ENCODE measurements at places on chromosomes 11 and 22.

- no peak for DNase-seq
These were observed 42.5 kb downstream of the SFI1 start for GRCh38 chr22:31538815-31539214.

DNA sequence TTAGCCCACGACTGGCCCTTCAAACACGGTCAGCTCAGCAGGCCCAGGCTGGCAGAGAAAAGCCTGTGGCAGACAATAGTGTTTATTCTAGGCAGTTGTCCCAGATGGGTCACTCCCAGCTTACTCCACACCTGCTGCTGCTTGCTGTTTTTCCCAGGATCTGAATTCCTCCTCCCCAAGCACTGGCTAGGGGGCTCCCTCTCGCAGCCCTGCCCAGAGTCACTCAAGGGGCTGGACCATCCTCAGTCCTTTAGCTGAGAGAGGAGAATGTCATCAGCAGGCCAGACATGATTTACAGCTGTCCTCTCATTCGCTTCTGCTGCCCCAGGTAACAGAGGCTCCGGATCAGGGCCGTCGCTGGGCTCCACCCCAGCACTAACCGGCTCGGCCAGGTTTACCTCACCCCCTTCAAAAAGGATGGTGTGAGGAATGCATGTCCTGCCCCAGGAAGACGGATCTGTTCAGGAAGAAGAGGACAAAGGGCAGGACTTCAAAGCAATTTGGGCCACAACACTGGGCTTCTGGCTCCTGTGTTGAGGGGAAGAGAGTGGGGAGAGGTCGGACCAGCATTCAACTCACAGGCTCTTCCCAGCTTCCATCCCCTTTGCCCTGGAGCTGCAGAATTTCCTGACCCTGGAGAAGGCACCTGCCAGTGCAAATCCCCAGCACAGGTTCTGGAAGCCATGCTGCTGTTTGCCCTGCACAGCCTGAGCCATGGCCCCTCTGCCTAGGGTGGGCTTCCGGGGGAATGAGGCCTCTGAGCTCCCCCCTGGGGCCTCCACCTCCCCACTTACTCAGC, 59.7 kb upstream of the BARX2 start:
- no peak for DNase-seq

GRCh38 chr11:105034813-105035620, at the start of gene CASP1:
TSS of gene CASP1 (minus strand) at chr11:105035144. CDS start at chr11:105035113, 31 bp downstream.
- no peak for DNase-seq

DNA sequence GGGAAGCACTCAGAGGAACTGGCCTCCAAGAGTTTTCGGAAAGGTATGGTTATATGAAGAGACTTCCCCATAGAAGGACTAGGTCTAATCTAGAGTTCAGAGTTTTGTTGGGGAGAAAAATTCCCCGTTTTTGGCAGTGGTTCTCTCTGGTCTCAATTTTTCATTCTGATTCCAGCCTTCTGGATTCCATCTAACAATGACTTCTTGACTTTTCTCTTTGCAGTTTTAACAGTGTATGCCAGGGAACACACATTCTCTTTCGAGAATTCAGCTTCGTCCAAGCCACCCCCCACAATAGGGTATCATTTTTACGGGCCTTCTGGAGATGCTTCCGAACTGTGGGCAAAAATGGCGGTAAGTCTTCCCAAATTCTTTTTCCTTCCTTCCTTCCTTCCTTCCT, 115.6 kb downstream of the CSTPP1 start:
- DNase-seq = no peak

- DNase-seq = peak; percentile 65
These were observed 1.7 kb downstream of the PGR start for GRCh38 chr11:101127699-101128570.

DNA sequence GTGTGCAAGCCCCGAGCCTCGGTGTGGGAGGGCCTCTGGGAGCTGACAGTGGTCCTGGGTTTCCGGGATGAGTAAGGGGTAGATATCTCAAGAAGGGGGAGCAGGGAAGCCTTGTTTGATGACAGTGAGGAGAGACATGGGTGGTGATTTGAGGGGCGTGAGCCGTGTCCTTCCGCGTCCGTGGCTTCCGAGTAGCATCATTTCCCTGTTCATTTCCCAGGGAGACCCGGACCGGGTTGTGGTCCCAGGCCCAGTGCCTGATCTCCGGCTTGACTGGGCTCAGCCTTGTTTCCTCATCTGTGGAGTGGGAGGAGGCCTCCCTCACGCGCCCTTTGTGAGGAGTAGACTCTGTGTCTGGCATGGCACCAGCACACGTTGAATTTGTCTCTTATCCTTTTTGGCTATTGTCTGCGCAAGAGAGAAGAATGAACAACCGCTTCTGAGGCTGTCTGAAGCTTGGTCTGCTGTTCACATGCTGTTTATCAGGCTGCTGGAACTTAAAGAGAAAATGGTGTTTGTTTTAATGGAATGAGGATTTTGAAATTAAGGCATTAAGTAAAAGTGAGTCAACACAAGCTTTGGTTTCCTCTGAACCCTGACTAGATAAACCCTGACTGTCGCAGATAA, 348.5 kb downstream of the TBC1D22A start:
- no peak for DNase-seq

DNA sequence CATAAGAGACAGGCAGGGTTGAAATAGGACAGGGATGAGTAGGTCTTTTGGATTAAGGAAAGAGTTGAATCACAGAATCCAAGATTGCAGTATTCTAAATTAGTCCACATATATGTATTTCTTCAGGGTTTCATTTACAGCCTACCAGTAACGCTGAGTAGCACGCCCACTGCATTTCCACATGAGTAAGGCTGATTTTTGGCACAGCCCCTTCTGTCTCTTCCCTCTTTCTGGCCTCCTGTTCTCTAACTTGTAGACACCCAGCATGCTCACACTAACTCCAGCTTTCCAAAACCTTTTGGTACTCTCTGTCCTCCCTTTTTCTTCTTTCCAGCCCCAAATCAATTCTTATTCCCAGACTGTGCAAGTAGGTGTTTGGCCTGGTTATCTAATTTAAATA, 3.7 kb upstream of the SIK2 start:
- DNase-seq = no peak

DNA sequence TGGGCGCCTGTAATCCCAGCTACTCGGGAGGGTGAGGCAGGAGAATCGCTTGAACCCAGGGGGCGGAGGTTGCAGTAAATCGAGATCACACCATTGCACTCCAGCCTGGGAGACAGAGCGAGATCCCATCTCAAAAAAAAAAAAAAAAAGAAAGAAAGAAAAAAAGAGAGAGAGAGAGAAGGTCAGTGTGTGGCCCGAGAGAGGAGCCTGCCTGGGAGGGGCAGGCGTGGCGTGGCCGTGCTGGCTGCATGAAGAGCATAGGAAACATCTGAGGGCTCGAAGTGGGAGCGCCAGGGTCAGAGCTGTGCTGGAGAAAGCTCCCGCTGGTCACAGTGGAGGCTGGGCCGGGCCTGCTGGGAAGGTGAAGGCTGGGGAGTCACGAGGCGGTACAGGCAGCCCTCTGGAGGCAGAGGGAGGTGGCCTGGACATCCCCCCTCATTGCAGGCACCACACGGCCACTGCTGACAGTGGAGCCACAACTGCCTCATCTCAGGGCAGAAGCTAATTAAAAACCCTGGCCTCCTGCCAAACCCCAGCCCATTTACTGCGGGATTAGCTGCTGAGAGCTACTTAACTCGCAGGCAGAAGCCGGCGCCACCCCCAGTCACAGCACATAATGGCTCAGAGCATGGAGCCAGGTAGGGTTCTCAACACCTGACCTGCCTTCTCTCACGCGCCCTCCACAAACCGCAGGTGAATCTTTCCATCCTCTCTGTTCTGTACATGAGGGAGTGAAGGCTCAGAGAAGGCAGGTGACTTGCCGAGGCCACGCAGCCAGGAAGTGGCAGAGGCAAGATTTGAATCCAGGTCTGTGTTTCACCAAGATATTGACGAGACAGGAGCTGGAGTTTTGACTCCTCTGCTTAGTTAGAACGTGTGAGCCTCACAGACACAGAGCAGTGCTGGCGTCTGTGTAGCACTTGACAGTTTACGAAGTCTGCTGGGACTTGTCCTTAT, 32.6 kb downstream of the NFAM1 start:
- no peak for DNase-seq

DNA sequence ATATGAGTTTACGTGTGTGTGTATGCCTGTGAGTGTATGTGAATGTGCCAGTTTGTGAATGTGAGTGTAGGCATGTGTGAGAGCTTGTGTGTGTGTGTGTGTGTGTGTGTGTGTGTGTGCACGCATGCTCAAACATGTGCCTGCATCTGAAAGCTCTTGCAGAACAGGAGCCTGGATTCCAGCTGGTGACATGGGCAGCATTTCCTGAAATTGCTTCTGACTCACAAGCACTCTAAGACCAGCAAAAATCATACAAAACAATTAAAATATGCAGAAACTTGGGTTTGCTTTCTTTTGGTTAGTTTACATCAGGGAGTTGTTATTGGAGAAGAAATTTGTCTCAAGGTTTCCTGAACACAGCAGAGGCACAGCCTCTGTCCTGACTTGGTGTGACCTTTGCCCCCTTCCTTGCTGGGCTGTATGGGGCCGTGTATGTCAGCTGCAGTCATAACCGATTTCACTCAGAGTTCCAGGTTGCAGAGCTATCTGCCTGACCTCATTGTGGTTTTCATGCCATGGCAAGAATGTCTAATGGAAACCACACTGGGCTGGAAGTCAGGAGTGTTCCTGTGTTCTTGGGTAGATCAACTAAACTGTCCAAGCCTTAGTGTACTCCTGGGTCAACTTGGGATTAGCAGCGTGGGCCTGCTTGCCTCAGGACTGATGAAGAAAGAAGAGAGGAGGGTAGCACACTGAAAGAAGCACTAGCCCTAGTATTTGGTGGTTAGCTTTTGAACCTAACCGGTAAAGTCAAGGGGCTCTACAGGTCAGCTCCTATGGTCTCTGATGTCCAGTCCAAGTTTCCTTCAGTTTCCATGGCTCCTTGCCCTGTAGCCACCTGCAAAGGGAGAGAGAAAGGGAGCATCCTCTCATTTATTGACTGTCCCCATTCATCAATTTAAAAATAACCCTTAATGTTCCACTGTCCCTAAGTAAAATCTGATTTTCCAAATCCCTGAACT, 143.7 kb downstream of the SNX19 start:
- DNase-seq = no peak

- no peak for DNase-seq
These were observed 1330.2 kb downstream of the LRRC4C start for GRCh38 chr11:40129266-40129665.

GRCh38 chr22:27540656-27541396, 260.7 kb downstream of the MN1 start:
- no peak for DNase-seq

GRCh38 chr11:99766811-99767210, 746.1 kb downstream of the CNTN5 start:
- DNase-seq = no peak

DNA sequence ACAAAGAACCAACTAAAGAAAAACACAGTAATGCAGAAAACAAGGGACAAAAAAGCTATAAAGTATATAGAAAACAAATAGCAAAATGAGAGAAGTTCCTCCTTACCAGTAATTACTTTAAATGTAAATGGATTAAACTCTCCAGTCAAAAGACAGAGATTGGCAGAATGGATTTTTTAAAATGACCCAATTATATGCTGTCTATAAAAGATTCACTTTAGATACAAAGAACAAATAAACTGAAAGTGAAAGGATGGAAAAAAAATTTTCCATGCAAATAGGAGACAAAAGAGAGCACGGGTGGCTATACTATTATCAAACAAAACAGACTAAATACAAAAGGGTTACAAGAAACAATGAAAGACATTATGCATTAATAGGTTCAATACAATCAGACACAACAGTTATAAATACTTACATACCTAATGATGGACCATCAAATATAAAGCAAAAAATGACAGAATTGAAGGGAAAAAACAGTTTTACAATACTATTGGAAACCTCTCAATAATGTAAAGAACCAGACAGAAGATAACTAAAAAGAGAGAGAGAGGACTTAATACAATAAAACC, 64.6 kb downstream of the NARS2 start:
- no peak for DNase-seq

GRCh38 chr11:112320668-112321067, 60.0 kb upstream of the PLET1 start:
- DNase-seq = no peak

- DNase-seq = no peak
These were observed 30.0 kb downstream of the PARVG start for GRCh38 chr22:44210722-44211121.

DNA sequence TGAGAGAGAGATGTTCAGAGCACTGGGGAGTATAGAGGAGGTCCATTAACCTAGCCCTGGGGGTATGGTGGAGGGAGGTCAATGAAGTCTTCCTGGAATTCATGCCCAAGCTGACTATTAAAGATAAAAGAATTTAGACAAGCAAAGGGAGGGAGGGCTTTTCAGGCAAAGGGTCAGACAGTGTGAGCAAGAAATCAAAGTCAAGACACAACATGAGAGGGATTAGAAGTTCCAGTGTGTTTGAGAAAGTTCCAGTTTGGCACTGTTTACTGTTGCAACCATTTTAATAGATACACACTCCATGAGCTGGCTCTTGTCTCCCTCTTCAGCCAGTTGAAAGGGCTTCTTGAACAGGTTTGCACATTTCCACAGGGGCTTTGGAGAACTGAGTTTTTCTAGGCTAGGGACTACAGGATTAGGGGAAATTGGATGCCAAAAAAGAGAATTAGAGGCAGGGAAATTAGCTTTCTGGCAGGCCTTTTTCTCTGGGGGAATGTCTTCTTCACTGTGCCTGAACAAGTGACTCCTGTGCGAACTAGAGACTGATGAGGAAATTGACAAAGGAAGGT, 14.7 kb upstream of the NNMT start:
- DNase-seq = no peak

- no peak for DNase-seq
These were observed 7.9 kb upstream of the CYTH4 start for GRCh38 chr22:37274380-37274862.

DNA sequence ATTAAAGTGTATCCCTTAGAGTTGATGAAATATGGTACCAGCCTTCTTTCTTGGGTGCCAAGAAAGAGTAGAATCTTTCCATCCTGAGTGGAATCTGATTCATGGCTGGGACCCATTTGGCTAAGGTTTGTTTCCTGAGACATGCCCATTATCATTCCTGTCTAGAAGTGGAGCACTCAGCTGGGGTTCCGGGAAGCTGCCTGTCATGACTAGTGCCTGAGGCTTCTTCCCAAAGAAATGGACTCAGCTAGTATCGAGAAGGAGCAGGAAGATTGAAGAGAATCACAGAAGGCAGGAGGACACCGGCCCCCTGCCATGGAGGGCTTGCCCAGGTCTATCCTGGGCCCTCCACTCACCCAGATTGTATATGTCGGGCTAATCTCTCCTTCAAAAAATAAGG, 57.6 kb downstream of the KREMEN1 start:
- DNase-seq = no peak

- no peak for DNase-seq
These were observed 4.0 kb downstream of the ST14 start for GRCh38 chr11:130163346-130164220.

DNA sequence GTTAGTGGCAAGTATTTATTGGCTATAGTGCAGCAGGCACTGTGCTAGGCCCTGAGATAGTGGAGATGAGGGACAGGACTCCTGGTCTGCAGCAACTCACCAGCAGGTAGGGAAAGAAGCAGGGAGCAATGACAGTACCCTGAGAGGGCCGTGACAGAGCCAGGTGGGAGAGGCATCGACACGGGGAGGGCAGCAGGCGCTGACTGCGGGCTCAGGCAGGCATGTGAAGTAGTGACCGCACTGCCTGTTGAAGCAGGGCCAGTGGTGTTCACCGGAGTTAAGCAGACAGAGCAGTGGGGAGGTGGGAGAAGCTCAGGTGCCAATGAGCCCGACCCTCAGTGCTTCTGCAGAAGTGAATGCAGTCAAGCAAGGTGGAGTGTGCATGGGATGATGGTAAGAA, 43.7 kb upstream of the ADA2 start:
- no peak for DNase-seq

- no peak for DNase-seq
These were observed 375.7 kb downstream of the SHANK2 start for GRCh38 chr11:70876685-70877084.
